ENCODE measurements at places on chromosomes 5 and 9. TPM values are rescaled to one million over a fixed set of nuclear protein-coding genes. Genes with fewer than 3 reads are reported as not detected.

Gene ECSCR
- not detected for total RNA-seq

Gene SYK
- 2.2 TPM for total RNA-seq

DNA sequence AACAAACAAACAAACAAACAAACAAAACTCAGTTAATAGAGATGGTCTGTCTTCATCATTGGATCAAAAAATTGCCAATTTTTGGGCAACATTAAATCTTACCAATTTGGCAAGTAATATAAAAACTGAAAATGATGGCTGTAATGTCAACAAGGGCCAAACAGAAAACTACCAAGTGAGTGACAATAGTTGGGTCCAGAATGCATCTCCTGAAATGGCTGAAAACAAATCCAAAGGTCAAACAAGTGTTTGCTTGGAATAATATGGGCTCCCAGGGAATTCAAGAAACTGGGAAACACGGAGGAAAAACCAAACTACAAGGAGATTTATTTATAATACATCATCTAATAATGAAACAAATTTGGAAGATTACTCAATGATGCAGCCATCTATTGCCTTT, 25.1 kb downstream of the BAAT start:
- no peak for DNase-seq

DNA sequence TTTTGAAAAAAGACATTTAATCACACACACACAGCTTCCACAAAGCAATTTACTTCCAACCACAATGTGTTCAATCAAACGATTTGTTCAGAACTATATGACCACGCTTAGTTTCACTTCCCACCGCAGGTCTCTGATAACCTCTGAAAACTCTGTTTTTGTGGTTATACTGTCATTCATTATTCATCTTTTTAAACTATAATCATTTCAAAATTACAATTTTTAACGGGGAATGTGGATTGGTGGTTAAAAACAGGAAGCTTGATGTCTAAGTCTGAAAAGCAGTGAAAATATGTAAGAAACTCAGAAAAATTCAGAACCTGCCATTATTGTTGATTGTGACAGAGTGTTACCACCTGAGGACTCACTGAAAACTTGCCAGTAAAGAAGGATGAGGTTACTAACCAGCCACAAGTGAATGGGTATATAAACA, 12.7 kb upstream of the TMEM174 start:
- no peak for DNase-seq

DNA sequence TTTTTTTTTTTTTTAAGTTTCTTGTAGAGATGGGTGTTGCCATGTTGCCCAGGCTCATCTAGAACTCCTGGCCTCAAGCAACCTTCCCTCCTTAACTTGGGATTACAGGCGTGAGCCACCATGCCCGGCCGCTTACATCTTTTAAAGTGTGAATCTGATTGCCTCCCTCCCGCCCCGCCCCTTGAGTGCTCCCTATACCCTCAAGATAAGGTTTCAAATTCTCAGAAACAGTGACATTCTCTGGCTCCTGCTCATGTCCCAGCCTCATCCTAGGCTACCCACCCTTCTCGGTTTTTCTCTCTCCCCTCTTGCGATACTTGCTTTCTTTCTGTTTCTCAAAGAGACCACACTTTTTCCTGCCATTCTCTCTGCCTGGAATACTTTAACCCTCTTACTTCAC, 12.4 kb downstream of the MORN5 start:
- DNase-seq: no peak

Gene KIF4B
- total RNA-seq: not detected

Gene SPATA6L
- 5.5 TPM for total RNA-seq

Gene GRM6
- total RNA-seq: not detected

Measured in stomach (tissue), 19 donors.